ENCODE measurements at places on chromosomes 2 and 18.

DNA sequence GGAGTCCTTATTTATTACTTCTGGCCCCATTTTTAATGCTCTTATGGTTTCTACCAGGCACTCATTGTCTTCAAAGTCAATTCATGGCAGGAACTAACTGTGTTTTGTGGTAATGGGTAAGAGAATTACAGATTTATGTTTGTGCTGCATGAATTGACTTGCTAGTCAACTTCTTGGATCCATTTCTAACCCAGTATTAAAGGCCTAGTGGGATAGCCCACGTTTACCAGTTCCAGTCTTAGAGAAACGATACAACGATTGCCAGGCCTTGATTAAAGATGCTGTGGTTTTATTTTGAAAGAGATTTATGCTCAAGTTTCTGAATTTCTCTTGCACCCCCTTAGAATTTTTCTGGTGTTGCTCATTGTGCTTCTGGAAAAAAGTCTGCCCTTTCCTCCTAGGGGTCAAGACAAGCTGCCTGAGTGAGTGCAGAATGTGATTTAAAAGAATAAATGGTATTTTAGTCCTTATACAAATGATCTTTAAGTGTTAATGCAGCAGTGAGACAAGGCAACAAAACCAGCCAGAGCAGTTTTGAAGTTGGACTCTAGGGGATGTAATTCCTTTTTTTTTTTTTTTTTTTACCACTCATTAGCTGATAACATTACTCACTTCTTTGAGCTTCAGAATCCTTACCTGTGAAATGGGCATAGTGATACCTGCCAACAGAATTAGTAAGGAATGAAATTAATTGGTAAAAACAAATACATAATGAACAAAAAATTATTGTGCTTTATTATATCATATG, 101.5 kb downstream of the ARHGAP15 start:
- DNase-seq, result no peak

DNA sequence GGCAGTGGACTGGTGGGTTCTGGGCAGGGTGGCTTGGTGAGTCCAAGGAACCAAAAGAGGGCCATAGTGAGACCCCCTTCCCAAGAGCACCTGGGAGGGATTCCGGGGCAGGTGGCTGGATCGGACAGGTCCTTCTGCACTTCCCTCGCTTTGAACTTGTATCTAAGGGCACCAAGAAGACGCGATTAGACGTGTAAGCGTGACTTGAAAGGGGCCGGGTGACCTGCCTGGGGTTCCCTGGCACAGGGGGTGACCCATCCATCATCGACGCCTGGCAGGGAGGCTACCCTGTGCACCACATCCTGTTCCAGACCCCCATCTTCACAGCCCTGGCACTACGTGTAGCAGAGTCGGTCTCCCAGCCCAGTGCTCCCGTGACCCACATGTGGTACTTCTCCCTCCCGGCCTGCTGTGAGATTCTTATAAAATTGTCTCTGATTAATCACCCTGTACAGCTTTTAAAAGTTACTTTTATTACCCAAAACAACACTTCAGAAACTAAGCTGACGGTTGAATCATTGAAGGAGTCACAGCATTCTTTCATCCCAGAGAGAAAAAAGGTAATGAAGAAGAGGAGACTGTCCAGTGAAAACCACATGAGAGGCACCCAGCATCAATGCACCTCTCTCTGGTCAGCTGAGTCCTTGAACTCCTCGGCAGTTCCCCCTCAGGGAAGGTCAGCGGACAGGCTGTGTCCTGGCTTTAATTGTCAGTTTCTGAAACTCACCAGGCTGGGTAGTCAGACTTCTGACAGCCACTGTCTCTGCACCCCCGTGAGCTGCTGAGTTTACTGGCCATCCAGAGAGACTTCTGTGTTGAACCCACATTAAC, 13.0 kb downstream of the SH3BP4 start:
- DNase-seq, result no peak

- DNase-seq, result no peak
Observed at GRCh38 chr2:40658941-40659340, 207.1 kb upstream of the SLC8A1 start.

GRCh38 chr2:236505041-236505440, 64.6 kb upstream of the ACKR3 start:
- no peak for DNase-seq

- no peak for DNase-seq
Observed at GRCh38 chr2:35503311-35503710, 852.3 kb upstream of the CRIM1 start.

GRCh38 chr2:207996848-207997247, 28.5 kb downstream of the PLEKHM3 start:
- DNase-seq, result no peak

GRCh38 chr2:15325296-15325695, 235.8 kb downstream of the NBAS start:
- DNase-seq, result no peak

DNA sequence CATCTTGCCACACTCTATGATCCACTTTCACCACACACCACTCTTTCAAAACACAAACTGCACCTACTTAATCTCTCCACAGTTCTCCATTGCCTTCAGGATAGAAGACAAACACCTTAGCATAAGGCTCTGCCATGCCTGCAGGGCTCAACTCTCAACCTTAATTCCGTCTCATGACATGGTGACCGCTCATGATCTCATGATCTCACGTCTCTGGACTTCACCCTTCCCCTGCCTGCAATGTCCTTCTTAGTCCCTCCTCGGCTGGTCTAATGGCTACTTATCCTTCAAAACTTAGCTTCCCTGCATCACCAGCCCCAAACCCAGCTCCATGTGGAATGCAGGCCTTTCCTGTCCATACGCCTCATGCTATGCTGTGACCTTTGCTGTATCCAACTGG, 85.3 kb downstream of the ACVR1 start:
- DNase-seq, result no peak
